ENCODE measurements at places on chromosomes 3 and 15.

- H3K4me3 ChIP-seq: no peak overlapping the region
- H3K36me3 ChIP-seq: no peaks in the 10 kb centered on the region
- no peaks in the 10 kb centered on the region for H3K27me3 ChIP-seq
- no peak overlapping the region for H3K27ac ChIP-seq
- DNase-seq: no peak
These were observed 67.7 kb downstream of the MGLL start for GRCh38 chr3:127754411-127755304.

DNA sequence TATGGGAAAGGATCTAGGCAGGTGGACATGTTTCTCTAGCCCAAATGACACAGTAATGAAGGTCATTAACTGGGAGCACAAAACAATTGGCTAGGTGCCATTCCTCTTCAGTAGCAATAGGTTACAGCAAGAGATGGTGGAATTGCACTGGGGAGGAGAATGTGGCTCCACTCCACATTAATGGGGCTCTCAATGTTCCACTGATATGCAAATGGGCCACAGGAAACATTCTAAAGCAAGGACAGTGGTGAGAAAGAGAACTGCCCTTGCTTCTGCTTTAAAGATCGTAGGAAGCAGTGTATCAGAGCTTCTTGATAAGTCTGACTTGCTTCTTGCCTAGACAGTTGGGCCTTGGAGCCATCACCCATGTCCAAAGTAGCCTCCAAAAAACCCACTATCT, 271.4 kb upstream of the PPP2R3A start:
- no peak overlapping the region for H3K27ac ChIP-seq
- no peaks in the 10 kb centered on the region for H3K27me3 ChIP-seq
- no peaks in the 10 kb centered on the region for H3K4me1 ChIP-seq
- DNase-seq: no peak
- no peak overlapping the region for H3K4me3 ChIP-seq
- no peaks in the 10 kb centered on the region for H3K36me3 ChIP-seq

GRCh38 chr3:8864402-8865350, 95.3 kb upstream of the OXTR start:
- no peaks in the 10 kb centered on the region for H3K4me1 ChIP-seq
- no peaks in the 10 kb centered on the region for H3K36me3 ChIP-seq
- H3K27me3 ChIP-seq: no peaks in the 10 kb centered on the region
- H3K27ac ChIP-seq: no peak overlapping the region
- H3K4me3 ChIP-seq: no peak overlapping the region

DNA sequence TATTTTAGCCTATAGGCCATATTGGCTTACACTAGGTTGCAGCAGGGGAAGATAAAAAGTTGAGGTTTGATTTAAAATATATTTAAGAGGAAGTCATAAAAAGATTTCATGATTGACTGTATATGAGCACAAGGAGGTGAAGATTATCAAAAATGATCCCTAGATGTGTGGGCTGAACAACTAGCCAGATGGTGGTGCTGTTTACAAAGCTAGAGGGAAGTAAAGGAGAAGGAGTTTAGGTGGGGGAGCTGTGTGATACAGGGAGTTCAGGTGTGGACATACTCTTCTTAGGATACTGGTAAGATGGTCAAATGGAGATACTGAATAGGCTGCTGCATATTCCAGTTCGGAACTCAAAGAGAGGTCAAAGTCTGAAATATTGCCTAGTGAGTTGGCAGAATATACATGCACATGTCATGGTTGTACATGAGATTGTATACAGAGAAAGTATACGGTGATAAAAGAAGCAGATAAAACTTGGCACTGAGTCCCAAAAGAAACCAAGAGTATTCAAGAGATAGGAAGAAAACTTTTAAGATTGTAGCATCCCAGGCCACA, 727.8 kb downstream of the NLGN1 start:
- H3K4me3 ChIP-seq: no peak overlapping the region
- no peak for DNase-seq
- H3K4me1 ChIP-seq: no peaks in the 10 kb centered on the region
- H3K27me3 ChIP-seq: no peaks in the 10 kb centered on the region
- H3K27ac ChIP-seq: no peak overlapping the region

GRCh38 chr3:100600181-100601042, 9.0 kb upstream of the ADGRG7 start:
- no peak overlapping the region for H3K4me3 ChIP-seq
- H3K27ac ChIP-seq: no peak overlapping the region
- DNase-seq: no peak
- no peaks in the 10 kb centered on the region for H3K36me3 ChIP-seq
- no peaks in the 10 kb centered on the region for H3K27me3 ChIP-seq

GRCh38 chr3:29552051-29552450, 271.2 kb downstream of the RBMS3 start:
- no peak overlapping the region for H3K27ac ChIP-seq
- no peak for DNase-seq
- H3K36me3 ChIP-seq: no peaks in the 10 kb centered on the region
- no peaks in the 10 kb centered on the region for H3K4me1 ChIP-seq

GRCh38 chr3:79846148-79846933, 78.5 kb upstream of the ROBO1 start:
- no peaks in the 10 kb centered on the region for H3K4me1 ChIP-seq
- no peaks in the 10 kb centered on the region for H3K27me3 ChIP-seq
- no peak for DNase-seq
- H3K4me3 ChIP-seq: no peak overlapping the region
- H3K27ac ChIP-seq: no peak overlapping the region
